T follicular helper cell (primary cell): ENCODE measurements at places on chromosomes 7 and 10.

DNA sequence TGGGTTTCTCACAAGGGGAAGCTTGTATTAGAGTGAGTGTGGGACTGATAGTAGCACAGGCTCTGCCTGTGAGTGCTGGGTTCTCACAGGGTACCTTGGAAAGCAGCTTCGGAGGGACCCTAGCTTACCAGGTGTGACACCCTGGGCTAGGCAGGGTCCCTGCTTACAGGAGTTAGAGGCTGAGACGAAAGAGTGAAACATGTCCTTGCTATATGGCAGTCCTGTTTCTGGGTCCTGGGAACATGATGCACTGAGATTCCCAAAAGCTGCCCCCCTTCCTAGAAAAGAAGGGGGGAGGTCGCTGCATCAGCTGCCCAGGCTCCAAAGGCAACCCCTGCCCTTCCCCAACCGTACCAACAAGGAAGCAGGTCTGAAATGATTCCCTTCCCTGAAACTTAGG is 6.3 kb upstream of the ARHGAP22 start:
- DNase-seq = no peak

DNA sequence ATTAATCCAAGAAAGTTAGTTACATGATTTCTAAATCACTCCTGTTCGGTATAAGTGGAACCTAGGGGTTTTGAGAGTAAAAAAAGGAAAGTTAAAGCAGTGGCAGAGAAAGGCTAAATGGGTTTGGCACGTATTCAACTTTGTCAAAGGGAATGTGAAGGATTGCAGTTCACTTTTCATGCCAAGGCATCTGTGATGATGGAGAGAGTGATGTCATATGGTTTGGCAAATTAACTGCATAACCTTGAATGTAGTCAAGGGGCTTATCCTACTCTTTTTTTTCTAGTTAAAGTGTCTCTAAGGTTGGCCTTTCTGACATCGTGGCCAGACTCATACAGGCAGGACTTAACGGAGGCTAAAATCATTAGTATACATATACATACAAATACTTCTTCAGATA is 277.8 kb downstream of the EXOC4 start:
- no peak for DNase-seq

- no peak for DNase-seq
These were observed 45.6 kb downstream of the SCD start for GRCh38 chr10:100392686-100393003.

DNA sequence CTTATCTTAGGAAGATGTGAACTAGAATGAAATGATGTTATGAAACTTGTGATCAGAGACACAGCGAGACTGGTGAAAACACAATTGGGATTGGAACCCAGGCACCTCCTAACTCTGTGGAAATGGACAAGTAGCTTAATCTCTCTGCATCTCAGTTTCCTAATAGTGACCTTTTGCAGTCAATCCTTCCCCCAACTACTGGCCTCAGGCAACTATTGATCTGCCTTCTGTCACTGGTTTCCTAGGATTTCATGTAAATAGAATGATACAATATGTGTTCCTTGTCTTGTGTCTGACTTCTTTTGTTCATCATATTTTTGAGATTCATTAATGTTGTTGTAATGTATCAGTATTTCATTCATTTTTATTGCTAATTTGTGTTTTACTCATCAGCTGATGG is 341.7 kb downstream of the REEP3 start:
- DNase-seq = no peak

DNA sequence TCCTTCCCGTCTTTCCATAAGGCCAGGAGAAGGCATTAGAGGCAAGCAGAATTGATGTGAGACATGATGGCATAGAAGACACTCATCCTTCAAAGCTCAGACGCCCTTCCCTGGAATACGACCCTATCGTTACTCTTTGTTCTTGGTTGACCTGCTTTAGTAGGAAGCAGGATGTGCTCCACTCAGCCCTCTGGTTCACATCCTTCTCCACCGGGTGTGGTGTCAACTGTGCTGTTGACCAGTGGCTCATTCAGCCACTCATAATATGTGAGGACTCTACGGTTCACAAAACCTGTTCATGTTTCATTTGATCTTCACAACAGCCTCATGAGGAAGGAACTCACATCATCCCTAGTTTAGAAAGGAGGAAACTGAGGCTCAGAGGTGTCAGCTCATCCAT is 47.1 kb downstream of the ADRA2A start:
- no peak for DNase-seq

DNA sequence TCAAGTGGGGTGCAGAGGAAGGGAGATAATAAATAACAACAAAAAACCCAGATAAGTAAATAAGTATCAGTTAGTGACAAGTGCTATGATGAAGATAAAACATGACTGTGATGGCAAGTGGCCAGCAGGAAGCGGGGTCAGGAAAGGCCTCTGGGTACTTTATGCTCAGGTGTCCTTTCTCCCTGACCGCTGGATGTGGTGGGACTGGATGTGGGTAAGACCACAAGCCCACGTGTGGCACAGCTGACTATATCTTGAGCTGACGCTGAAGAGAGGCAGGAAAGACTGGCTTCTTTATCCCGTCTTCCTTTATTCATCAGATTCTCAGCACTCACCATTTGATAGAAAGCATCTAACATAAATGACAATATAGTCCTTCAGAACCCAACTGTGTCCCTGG is 87.8 kb downstream of the CREB5 start:
- no peak for DNase-seq

DNA sequence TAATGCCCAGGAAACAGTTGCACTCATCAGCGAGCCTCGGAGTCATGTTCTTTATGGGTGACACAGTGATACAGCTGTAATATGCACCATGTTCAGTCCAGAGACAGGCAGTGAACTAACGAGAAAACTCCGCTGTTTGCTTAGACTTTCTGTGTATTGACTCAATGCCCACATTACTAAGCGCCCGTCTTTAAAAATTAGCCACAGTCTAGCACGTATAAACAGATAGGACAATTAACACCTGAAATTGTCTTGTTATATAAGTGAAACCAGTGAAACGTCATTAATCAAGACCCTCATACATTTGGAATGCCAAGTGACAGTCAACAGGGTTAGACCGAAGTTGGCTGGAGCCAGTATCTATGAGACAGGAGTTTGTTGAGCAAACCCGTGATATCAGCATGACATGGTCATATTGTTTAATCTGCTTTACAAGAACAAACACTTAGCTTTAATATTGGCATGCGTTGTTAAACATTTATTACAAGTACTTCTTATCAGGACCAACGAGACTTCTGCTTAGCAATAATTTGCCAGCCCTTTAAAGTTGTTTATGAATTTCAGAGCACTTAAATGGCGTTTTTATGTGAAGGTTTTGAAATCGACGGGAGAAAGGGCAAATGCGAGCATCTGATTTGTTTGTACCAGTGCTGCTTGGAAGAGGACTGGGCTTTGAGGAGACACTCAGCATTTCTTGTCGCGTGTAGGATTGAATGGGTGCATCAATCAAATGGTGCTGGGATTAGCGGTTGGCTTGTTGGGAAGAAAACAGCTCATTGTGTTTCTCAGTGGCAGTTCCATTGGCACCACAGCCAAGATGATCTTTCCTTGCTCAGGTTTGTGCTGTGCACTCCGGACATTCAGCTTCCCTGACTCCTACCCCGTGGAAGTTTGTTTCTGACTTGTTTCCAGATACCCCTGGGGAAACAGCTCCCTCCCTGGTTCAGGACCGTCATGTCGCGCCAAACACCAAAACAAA is 56.3 kb downstream of the CAMK1D start:
- DNase-seq = no peak

- no peak for DNase-seq
These were observed 103.4 kb downstream of the ATXN7L1 start for GRCh38 chr7:105773030-105773460.

- no peak for DNase-seq
These were observed 52.2 kb downstream of the KMT2C start for GRCh38 chr7:152383341-152384234.

DNA sequence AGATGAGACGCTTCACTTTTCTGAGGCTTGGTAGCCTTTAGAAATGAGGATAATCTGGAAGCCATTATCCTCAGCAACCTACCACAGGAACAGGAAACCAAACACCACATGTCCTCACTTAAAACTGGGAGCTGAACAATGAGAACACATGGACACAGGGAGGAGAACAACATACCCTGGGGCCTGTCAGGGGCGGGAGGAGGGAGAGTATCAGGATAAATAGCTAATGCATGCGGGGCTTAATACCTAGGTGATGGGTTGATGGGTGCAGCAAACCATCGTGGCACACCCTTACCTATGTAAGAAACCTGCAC is 48.9 kb downstream of the LRGUK start:
- DNase-seq = no peak
